Brain (organoid and tissue), 16 donors: ENCODE measurements at places on chromosomes 2 and 18. TPM values are rescaled to one million over a fixed set of nuclear protein-coding genes. Genes with fewer than 3 reads are reported as not detected.

Gene DSC2
- 0.22 TPM for polyA plus RNA-seq

Gene RPRM
- 29.6 TPM for polyA plus RNA-seq

DNA sequence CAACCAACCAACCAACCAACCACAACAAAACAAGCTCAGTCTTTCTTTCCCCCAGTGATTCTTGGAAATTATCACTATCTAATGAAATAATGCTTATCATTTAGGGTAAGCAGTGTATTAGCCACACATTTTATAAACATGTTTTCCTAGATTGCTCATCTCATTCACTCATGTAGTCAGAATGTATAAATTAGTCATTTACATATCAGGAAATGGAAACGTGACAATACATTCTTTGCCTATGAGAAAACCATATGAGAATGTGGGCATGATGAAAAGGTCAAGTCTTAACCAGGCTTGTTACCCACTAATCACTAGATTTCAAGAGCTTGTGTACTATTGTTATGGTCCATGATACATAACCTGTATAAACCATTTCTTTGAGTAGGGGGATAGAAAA, 1583.4 kb upstream of the PIK3C3 start:
- no peak for DNase-seq

DNA sequence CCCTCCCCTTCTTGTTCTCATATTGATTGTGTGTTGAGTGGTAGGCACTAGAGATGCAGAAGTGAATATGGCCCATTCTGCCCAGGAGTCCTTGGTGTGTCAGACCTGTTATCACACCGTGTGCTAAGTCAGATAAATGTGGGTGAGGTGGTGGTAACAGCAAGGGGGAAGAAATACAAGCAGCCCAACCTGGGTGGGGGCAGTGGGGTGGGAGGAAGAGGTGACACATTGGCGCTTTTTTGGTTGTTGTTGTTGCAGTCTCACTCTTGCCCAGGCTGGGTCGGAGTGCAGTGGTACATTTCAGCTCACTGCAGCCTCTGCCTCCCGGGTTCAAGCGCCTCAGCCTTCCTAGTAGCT, 12.8 kb downstream of the B3GNT2 start:
- DNase-seq, result no peak

DNA sequence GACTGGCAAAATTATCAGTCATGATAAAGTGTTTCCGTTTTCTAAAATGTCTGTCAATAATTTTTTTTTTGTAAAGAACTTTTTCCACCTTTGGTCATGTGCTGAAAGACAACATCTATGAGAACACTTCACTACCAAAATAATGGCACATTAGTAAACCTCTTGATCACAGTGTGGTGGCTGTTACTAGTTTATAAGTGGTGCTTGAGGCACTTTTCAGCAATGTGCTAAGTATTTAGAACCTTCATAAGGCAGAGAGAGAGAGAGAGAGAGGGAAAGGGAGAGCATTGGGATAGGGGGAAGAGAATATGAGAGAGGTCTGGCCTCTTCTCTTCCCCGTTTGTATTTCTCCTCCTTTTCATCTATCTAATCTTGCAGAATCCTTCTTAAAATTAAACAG, 1.1 kb upstream of the NYAP2 start:
- DNase-seq, result no peak
